Non-pigmented ciliary epithelial cell (primary cell): ENCODE measurements at places on chromosomes 5 and 9.
A peak's percentile ranks its signal among the peaks of the same experiment; 100 is the strongest.

- DNase-seq = no peak
These were observed 998 bp downstream of the SRP19 start for GRCh38 chr5:112862085-112862484.

GRCh38 chr5:75202935-75203334 is 33.7 kb downstream of the ANKRD31 start:
- no peak for DNase-seq

DNA sequence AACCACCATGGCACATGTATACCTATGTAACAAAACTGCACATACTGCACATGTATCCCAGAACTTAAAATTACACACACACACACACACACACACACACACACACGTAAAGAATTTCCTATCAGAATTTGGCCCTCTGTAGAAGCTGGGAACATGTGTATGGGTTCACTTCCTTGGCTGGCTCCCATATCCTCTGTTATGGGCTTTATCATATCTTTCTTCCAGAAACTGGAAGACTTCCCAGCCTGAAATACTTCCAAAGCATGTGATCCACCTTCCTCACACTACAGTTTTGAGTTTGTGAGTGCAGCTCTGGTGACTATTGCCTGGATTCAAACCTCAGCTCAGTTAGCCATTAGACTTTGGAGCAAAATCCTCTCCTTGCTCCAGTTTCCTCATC is 78.6 kb upstream of the GDNF start:
- no peak for DNase-seq

DNA sequence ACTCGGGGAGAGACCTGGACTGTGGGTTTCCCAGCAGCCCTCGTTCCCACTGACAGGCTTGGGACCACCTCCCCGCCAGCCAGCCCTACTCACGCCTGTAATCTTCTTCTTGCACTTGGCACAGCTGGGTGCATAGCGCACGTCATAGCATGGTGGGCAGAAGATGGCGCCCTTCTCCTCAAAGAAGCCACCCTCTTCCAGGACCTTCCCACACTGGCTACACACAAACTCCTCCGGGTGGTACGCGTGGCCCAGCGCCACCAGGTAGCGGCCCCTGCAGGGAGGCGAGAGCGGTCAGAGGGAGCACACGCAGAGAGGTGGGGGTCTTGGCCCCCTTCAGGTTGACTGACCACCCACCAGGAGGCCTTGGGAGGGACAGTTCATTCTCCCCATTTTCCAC is 9.4 kb downstream of the PDLIM7 start:
- no peak for DNase-seq

- DNase-seq = no peak
These were observed 2.0 kb downstream of the GABBR2 start for GRCh38 chr9:98706651-98707165.

GRCh38 chr9:11973011-11973410 is 720.2 kb upstream of the TYRP1 start:
- peak; percentile 31 for DNase-seq

- DNase-seq = no peak
These were observed 59.7 kb downstream of the MTX3 start for GRCh38 chr5:79931409-79931808.

DNA sequence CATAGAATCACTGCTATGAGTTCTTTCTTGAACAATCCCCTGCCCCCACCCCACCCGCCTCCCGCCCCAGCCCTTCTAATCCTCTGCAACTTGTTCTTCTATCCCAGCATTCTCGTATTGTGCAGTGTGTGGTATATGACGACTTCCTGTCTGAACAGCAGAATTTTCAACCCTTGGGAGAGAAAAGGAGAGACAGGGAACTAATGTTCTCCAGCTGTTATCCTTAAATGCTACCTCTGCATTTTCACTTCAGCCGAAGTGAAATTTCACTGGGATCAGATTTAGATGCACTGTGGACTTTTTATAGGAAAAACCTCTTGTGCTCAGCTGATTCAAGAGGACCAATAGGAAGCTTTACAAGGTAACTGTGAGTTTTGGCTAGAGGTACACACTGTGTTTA is 2.2 kb downstream of the FBXL7 start:
- DNase-seq = no peak

DNA sequence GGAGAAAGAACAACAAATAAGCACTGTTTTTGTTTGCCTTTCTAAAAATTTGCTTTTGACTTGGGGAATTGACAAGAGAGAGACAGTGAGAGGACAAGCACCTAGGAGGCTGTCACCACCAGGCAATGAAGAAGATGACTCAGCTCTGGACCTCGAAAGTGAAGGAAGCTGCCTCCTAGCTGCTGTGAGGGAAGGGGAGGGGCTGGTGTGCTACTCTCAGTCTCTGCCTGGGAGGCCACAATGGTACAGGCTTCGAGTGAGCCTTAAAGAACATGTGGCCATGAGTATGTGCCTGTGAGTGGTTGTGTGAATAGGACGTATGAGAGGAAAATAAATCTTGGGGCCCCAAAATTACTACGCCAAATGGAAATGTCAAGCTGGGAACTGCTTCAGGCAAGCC is 7.1 kb upstream of the PLK2 start:
- no peak for DNase-seq

GRCh38 chr5:90231688-90232087 is 177.9 kb downstream of the CETN3 start:
- no peak for DNase-seq

DNA sequence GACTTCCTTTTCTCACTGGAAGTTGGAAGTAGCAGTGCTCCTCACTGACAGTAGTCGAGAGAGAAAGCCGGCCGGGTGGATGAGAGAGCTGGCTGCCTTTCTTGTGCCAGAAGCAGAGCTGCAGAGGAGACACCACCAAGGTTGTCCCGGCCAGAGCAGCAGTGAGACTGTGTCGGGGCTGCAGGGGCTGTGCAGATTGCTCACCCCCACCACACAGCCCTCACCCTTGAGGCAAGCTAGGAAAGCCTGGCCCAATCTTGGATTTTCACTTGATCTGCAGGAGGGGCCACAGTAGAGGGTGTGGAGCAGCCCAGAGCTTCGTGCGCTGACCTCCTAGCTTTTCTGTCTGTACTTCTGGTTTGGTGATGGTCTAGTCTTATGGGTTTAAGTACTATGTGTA is 9.1 kb downstream of the OSMR start:
- no peak for DNase-seq

DNA sequence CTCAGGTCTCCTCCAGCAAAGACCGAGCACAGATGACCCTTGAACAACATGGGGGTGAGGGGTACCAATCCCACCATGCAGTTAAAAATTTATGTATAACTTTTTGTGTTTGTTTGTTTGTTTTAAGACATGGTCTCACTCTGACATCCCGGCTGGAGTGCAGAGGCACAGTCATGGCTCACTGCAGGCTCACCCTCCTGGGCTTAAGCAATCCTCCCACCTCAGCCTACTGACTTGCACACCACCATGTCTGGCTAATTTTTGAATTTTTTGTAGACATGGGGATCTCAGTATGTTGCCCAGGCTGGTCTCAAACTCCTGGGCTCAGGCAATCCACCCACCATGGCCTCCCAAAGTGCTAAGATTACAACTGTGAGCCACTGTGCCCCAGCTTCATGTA is 231.0 kb upstream of the PIK3R1 start:
- DNase-seq = no peak

GRCh38 chr5:40045429-40045828 is 620.6 kb upstream of the DAB2 start:
- no peak for DNase-seq

DNA sequence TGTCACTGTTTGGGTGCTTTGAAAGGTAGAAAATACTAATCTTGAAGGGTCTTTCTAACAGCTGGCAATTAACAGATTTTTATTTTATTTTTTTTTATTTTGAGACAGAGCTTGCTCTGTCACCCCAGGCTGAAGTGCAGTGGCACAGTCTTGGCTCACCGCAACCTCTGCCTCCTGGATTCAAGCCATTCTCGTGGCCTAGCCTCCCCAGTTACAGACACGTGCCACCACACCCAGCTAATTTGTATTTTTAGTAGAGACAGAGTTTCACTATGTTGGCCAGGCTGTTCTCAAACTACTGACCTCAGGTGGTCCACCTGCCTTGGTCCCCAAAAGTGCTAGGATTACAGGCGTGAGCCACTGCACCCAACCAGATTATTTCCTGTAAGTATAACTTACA is 12.8 kb upstream of the APC start:
- no peak for DNase-seq

- no peak for DNase-seq
These were observed 274.6 kb downstream of the TMEM38B start for GRCh38 chr9:105968811-105969466.

DNA sequence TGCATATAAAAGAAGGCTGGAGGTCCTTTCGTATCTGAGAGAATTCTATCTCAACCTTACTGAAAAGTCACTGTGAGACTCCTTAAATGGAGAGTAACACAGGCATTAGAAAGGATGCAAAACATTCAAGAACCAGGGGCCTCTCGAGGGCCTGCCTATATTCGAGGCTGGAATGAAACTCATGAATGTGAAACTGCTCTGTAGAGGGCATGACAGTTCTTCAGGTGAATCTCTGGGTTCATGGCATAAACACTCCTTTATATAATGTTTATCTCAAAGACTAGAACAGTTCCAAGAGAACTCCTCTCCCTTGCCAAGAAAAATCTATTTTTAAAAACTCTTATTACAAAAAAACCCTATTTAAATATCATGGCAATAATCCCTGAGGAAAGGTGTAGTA is 113.9 kb downstream of the SEC61B start:
- DNase-seq = no peak

GRCh38 chr9:130518943-130519799 is 60.2 kb upstream of the FUBP3 start:
- no peak for DNase-seq

GRCh38 chr5:90144625-90145327 is 264.8 kb downstream of the CETN3 start:
- peak; percentile 28 for DNase-seq

GRCh38 chr9:33065157-33066076 is 11.1 kb downstream of the SMU1 start:
- DNase-seq = no peak

- DNase-seq = no peak
These were observed at the start of gene LARP1 for GRCh38 chr5:154755361-154756008. Gene LARP1 (plus strand): TSS chr5:154755377. CDS start chr5:154755758, 381 bp downstream.

DNA sequence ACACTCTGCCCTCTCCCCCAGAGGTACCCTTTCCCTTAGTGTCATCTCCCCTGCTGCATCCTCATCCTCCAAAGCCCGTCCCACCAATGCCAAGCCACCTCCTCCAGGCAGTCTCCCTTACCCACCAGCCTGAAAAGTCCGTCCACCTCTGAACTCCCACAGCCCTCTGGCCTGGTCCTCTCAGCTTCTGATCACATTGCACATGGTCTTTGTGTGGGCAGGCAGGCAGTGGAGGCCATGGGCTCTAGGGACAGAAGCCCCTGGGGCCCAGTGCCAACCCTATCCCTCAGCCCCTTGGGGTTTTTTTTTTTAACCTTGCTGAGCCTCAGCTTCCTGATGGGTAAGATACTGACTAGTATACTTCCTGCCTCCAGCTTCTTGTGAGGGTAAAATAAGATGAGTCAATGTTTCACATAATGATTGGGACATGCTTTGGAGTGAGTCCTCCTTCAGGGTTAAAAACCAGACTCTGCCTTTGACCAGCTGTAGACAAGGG is 19.4 kb downstream of the CSF1R start:
- DNase-seq = no peak

DNA sequence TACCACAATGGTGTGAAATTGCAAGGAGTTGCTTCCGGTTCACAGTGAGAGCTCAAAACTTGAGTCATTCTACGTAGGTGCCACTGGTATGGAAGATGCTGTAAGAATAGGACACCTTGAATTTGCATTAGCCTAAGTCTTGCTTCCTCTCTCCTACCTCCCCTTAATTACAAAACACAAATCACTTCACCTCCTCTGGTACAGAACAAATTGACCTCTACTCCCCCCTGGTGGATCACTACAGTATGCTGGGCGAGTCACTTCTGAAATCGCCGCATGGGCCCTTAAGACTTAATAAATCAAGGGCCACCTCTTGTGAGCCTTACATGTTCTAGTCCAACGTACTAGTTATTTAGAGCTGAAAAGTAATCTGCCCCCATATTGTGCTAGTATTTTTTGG is 145.3 kb upstream of the SMARCA2 start:
- no peak for DNase-seq

DNA sequence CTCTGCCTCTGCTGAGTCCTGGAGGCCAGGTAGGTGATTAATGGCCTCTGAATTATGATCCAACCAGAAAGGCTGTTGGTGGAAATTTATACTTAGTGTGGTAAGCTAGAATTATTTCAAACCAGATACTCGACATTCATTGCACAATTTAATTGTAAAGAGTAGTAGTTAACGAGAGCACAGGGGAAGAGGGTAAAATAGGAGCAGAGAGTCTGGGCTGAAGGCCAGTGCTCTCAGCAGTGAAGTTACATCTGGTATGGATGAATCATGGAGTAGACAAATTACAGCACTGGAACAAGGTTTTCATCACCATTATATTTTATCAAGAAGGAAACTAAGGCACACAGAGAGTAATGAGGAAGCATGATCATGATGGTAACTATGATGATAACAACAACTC is 92.5 kb downstream of the TLR4 start:
- DNase-seq = peak; percentile 22

DNA sequence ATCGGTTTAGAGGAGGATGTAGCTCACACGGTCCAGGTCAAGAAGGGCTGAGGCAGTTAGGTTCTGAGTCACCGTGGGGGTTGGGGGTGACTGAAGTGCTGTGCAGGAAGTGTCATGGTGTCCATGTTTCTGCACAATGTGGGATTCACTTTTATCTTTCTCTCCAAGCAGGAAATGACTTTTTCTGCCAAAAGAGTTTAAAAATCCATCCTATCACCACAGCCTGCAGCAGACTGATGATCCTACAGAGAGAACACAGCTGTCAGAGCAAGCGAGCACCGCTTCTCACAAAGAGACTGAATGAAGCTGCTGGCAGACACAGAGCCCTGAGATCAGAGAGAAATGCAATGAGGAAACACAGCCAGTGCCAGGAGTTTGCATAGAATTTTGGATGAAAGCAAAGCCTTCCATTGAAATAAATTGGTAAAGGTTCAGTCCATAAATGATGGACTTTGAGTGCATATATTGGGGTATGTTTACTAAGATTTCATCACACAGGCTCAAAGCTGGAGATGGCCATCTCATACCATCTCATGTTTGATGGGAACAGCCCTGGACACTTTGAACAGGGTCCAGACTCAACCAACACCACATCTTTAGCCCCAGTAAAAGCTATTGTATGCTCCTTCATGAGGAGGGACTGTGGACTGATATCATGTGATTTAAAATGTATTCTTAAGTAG is 213.9 kb upstream of the FBXL7 start:
- no peak for DNase-seq

DNA sequence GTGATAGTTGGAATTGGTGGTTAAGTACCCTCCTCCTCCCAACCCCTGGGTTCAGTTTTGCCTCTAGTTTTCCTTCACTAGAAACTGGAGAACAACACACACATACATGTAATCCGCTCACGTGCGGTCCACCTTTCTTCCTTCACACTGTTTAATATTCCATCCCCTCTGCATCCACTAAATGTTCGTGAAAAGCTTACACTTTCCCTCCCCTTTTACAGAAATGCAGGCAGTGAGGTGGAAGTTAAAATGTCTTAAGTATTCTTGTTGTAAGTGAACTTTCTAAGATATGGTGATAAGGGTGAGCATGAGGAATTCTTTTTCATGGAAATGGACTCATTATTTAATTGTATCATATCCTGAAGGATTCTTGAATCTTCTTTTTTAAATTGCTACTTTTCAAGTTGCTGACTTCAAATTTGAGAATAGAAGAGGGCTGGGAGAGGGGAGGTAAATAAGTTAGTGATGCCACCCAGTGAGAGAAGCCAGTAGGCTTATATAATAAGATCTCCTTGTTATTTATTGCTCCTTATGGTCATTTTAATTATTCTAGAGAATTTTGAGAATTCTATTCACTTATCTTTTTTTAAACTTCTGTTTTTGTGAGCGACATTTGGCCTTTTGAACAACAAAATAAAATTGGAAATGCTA is 90.2 kb downstream of the TLE4 start:
- no peak for DNase-seq
